ENCODE measurements at places on chromosomes 11 and 22.

DNA sequence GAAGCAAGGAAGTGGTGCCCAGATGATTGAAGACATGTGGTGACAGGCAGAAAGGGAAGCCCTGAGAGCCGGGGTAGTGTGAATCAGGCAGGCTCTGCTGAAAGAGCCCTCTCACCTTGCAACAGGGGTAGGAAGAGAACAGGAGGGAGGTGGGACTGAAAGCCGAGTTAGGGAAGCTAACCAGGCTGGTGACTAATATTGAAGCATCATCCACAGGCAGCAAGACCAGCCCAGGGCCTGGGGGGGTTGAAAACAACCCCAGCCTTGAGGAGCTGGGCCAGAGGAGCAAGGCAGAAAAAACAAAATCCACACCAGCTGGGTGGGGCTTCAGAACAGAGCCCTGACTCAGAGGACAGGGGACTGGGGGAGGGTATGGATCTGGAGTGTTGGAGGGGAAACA, 35.0 kb upstream of the CRTAM start:
- no peak for DNase-seq

- no peak for DNase-seq
Measured at GRCh38 chr11:132802947-132803346, 729.4 kb downstream of the OPCML start.

GRCh38 chr11:34262531-34263081, 95.2 kb downstream of the ABTB2 start:
- no peak for DNase-seq

DNA sequence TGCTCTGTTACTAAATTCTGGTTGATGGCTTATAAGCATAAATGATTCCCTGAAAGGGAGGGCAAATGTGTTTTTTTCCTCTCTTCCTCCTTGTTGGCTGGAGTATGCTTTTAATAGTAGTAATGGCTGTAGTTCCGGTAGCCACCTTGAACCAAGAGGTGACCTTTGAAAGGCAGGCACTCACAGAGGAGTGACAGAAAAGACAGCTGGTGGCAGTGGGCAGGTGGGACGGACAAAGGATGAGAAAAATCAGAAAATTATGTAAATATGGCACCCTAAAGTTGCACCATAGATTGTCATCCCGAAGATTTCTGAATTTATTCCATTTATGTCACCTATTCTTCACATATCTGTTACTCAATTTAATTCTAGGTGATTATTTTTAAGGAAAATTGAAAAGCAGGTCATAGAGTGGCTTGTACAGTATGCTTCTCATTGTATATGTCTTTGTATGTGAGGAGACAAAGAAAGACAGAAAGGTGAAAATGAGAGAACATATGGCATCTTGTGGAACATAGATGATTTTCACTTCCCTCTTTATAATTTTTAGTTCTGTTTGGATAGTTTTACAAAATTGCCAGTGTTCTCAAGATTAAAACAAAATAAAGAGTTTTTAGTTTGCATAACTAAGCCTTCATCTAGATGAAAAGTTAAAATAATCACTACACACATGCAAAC, 17.0 kb downstream of the CASP12 start:
- DNase-seq = no peak

GRCh38 chr22:39479254-39479653, 22.4 kb downstream of the MGAT3 start:
- no peak for DNase-seq

- no peak for DNase-seq
Measured at GRCh38 chr11:99803501-99803900, 782.8 kb downstream of the CNTN5 start.

DNA sequence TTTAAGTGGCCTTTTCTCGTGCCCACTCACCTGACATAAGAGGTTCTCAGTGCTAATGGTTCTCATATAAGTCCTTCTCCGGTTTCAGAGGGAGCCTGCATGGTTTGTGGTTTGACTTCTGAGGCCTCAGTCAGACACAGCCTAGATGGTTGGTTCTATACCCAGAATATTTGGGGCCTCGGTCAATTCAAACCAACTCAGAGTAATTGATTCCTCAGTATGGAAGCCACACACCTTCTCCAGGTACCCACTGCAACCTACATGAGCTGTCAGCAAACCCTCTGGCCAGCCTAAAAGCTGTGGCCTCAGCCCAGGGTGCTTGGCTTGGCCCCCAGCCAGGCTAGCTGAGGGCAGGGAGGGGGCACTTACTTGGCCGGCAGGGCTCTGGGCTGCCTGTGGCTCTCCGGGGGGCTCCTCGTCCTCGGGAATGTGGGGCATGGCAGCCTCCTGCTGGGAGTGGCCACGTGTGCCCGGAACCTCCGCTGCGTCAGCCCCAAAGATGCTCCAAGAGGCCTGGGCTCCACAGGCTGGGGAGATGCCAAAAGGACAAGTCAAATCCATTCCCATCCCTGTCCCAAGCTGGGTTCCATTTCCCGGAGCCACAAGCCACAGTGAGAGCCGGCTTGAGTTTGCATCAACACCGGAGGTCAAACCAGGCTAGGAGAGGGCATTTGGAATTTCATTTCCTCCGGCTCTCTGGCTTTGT, 41.7 kb downstream of the IRAG1 start:
- DNase-seq = no peak

DNA sequence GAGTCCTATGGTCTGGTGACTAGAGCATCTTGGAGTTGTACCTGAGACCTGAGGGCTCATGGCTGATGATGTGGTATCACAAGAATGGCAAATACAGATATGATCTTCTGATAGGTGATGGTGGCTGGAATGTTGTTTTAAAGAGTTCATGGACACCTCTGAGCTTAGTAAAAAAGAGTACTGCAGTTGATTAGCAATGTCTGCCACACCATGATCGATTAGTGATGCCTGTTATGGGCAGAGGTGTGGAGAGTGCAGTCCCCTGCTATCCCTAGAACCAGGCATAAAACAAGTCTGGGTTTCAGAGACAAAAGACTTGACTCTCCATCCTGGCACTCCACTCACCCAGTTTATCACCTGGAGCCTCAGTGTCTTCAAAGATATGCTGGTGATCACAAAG, 1.4 kb upstream of the BATF2 start:
- no peak for DNase-seq

Data from HuH-7 (cell line).